ENCODE measurements at places on chromosomes 1 and 21.

DNA sequence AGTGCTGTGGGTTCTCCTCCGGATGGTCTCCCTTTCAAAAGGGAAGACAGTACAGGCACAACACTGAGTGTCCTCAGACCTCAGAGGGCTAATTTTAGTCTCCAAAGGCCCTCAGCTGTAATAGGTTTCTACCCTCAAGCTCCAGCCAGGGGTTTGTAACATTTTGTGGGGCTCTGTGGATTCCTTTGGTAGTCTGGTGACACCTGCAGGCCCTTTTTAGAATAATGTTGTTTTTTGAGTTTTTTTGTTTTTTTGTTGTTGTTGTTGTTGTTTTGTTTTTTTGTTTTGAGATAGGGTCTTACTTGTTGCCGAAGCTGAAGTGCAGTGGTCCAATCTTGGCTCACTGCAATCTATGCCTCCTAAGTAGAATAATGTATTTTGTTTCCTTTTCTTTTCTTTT lies 15.0 kb upstream of the TMEM201 start:
- no peak for DNase-seq

GRCh38 chr1:184161071-184161698 lies 109.7 kb downstream of the TSEN15 start:
- no peak for DNase-seq

- DNase-seq = no peak
Measured at GRCh38 chr1:156598125-156598524, 3.2 kb downstream of the GPATCH4 start.

- DNase-seq = no peak
Measured at GRCh38 chr1:41003127-41003639, 18.3 kb downstream of the SLFNL1 start.

DNA sequence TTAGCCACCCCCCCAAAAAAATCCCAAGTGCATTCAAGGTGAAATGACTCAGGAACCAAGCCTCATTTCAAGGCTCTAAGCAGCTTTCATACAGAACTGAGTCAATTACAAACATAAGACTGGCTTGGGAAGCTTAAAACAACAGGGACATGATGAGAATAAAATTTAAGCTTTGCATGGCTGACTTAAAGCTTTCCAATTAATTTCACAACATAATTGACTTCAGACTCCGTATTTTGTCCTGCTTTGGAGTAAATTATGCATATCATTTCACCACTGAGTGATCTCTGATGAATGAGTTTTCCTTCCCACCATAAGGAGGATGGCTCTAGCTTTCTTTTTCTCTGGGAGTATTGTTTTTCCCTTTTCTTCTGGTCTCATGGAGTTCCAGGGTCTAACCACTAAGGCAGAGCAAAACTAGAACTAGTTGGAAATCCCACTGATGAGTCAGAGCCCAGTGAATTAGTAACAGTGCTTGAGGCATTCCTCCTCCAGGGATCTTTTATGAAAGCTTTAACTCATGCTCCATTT lies 72.8 kb downstream of the XCL2 start:
- peak; percentile 80 for DNase-seq

DNA sequence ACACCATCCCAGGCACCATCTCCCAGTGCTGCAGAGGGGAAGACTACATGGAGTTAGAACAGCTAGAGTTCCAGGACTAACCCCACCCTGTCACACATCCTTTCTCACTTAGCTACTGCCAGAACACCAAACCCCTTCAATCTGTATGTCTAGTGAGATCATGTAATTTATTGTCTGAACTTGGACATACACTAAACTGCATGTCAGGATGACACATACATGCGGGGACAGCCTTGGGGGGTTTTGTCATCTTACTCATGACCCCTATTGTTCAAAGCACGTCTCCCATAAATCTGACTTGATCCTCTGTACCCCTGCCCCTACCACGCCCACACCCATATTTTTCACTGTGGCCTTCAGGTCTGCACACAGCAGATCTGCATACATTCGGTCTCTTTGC lies 71.3 kb downstream of the GABPA start:
- DNase-seq = no peak

- no peak for DNase-seq
Measured at GRCh38 chr1:175755516-175756070, 12.2 kb upstream of the TNR start.

DNA sequence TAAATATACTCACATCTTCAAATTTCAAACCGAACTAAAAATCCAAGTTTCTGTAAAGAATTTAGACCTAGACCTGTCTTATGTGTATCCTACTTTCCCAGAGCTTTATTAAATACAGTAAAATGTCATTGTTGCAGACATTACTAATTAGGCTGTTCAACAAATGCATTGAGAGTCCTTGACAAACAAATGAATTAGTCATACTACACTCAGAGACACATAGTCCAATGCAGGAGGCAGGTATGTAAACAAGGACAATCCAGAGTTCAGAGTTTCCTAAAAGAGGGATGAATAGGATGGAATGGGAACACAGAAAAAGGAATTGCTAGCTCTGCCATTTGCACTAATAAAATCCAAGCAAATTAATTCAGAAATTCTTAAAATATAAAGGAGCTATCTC lies 1.6 kb upstream of the EGLN1 start:
- DNase-seq = no peak

DNA sequence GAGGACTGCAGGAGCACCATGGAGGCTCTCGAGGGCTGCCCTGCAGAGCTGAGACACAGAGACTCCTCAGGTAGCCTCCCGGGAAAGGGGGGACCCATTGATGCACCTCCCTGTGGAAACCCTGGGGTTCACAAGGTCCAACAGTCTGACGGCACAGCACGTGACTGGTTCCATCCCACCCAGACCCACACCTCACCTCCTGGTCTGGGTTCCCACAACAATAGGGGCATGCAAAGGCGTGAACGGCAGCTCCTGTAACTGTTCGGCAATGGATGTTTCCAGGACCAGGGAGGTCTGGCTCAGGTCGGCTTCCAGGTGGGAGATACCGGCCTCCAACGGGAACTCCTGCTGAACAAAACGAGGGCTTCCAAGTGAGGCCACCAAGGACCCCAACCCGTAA lies 86.8 kb downstream of the NPHP4 start:
- no peak for DNase-seq

- no peak for DNase-seq
Measured at GRCh38 chr1:179490611-179491010, 85.1 kb downstream of the NPHS2 start.

GRCh38 chr1:6864166-6864565 lies 78.9 kb downstream of the CAMTA1 start:
- DNase-seq = no peak

GRCh38 chr1:94807742-94808491 lies 12.2 kb upstream of the SLC44A3 start:
- DNase-seq = no peak

GRCh38 chr1:232988572-232989040 lies 38.2 kb downstream of the NTPCR start:
- DNase-seq = no peak

DNA sequence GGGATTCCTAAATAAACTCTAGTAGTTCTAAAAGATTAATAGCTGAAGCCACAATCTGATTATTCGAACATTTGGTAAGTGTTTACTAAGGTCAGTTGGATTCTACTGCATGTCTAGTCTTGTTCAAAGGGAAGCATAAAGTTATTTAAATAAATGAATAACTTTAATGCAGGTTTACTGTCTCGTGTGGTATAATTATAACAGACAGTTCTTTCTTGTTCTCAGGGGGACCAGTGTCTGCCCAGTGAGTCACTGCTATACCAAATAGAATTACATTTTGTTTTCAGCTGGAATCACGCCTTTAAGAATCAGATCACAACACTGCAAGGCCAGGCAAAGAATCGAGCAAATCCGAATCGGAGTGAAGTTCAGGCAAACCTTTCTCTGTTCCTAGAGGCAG lies 45.1 kb downstream of the SMG7 start:
- no peak for DNase-seq

DNA sequence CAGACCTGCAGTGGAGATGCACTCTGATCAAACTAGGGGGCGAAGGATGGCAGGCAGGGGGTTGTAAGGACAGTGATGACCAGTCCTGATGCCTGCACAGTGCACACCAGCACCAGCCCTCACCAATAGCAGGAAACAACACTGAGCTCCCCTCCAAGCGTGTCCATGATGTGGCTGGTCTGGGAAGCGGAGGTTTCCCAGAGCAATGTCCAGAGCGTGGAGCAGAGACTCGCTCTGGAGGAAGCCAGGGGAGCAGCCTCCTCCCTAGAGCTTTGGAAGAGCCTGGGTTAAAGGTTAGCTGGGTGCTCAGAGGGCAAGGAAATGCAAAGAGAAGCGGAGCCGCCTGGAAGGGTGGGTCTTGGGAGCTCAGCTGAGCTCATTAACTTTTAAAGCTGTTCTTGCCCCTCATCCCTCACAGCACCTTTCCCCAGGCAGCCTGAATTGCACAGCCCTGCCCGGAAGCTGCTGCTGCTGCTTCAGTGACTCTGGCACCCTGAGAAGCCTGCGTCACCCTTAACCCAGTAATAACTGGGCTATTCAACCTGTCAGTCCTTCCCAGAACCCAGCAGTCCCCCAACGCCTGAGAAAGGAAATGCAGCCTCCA lies 162.2 kb upstream of the RAB4A start:
- DNase-seq = no peak

DNA sequence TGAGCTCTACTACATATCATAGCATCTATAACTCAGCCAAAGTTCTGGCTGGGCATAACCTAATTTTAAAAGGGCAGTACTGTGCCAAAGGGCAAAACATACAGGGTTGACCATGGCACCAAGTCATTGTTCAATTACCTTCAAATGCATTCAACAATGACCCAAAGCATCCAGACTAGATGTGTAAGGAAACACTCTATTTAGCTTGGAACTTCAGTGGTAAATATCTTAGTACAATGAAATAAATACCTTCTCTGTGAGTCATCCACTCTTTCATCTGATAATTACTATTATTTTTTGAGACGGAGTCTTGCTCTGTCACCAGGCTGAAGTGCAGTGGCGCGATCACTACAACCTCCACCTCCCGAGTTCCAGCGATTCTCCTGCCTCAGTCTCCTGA lies 70.0 kb downstream of the NVL start:
- DNase-seq = no peak

- no peak for DNase-seq
Measured at GRCh38 chr1:41939194-41939593, 20.5 kb upstream of the HIVEP3 start.

DNA sequence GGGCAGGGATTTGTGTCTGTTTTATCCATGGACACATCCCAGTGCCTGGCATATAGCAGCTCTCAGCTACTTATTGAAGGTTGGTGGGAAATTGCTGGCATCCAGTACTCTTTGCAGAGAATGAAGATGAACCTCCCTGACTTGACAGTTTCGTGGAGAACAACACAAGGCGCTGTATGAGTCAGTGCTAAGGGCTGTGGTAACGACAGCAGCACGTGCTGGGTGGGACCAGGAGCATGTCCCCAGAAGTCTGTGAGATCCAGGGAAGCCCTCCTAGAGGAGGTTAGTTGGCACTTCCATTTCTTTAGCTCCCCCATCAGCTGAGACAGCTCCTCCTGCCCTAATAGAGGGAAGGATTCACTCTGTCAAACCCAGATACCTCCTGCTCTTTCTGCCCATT lies 25.9 kb upstream of the IL19 start:
- DNase-seq = no peak

DNA sequence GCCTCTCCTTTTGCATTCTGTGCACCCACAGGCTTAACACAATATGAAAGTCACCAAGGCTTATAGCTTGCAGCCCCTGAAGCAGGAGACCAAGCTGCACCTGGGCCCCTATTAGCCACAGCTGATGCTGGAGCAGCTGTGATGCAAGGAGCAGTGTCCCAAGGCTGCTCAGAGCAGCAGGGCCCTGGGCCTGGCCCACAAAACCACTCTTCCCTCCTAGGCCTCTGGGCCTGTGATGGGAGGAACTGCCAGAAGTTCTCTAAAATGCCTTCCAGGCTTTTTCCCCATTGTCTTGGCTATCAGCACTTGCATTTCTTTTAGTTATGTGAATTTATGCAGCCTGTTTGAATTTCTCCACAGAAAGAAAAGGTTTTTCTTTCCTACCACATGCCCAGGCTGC lies 89.5 kb upstream of the KCTD3 start:
- no peak for DNase-seq

DNA sequence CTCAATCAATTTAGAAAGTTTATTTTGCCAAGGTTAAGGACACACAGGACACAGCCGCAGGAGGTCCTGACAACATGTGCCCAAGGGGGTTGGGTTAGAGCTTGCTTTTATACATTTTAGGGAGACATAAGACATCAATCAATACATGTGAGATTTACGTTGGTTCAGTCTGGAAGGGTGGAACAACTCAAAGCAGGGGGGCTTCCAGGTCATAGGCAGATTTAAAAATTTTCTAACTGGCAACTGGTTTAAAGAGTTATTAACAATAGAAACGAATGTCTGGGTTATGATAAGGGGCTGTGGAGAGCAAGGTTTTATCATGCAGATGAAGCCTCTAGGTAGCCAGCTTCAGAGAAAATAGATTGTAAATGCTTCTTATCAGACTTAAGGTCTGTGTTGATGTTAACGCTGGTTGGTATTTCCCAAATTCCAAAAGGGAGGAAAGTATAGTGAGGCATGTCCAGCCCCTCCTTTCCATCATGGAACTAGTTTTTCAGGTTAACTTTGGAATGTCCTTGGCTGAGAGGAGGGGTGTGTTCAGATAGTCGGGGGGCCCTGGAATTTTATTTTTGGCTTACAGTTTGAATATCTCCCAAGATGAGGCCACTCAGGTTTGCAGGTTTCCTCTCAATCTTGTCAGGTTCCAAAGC lies 31.0 kb upstream of the TGFBR3 start:
- no peak for DNase-seq

GRCh38 chr1:7398982-7399381 lies 372.1 kb upstream of the VAMP3 start:
- no peak for DNase-seq

DNA sequence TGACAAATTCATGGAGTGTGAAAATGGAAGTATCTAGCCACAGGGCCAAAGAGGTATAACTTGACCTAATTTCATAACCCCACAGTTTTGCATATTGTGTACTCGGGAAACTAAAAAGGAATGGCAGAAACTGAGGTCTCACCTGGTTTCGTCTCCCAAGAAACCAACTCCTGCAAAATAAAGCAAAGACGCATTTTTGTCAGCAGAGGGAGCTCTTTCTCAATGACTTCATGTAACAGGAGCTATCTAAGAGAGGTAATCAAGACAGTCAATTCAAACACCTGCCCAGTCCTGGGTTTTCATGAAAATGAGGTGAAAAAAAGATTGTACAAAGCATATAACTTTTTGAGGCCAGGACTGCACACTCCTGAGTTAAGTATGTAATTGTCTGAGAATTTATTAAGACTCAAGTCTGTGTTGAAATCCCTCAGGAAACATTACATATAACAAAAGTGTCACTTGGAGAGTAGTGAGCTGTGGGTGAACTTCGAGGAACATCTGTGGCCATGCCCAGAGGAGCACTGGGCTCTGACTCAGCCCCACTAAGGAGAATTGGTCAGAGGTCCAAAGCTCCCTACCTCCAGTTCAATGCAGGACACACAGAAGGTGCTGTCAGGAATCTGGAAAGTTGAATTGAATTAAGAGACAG lies 17.6 kb downstream of the FCRL4 start:
- peak; percentile 8 for DNase-seq

- DNase-seq = no peak
Measured at GRCh38 chr1:39466413-39467107, 24.9 kb upstream of the BMP8A start.

All from skeletal muscle cell (primary cell).